ENCODE measurements at places on chromosomes 5 and 9. TPM values are rescaled to one million over a fixed set of nuclear protein-coding genes. Genes with fewer than 3 reads are reported as not detected.

GRCh38 chr5:76590027-76590426 is 33.2 kb downstream of the F2RL2 start:
- H3K27me3 ChIP-seq: no peaks in the 10 kb centered on the region
- H3K27ac ChIP-seq: no peak overlapping the region
- H3K4me1 ChIP-seq: no peaks in the 10 kb centered on the region
- no peak for DNase-seq
- H3K4me3 ChIP-seq: no peak overlapping the region
- H3K36me3 ChIP-seq: no peaks in the 10 kb centered on the region

DNA sequence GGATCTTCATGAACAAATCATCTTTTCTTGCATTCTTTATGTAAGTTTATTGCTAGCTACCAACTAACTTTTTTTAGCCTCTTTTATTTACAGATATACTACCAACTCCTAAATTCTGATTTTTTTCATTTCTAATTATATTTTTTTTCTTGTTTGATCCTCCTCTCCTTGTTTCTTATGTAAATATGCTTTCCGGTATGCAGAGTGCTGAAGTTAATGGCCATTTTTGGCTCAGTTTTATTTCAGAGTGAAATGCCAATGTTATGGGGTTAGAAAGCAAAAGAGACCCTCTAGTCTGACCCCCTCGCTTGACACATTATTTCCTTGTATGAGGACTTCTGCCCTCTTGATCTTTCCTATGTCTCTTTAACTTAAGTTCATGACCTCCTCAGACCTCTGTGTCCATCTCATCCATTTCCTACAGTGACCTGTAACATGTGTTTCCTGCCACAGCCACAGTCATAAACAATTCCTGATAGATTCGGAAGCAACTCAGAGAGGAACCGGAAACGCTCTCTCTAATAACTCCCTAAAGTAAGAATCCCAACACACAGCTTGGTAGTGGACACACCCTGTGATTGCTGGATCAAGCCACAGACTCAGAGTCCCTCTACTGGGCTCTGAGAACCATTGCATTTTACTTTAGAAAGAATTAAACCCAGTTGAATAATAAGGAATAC is 42.9 kb upstream of the AFAP1L1 start:
- H3K36me3 ChIP-seq: no peaks in the 10 kb centered on the region
- no peaks in the 10 kb centered on the region for H3K4me1 ChIP-seq
- no peak overlapping the region for H3K27ac ChIP-seq
- H3K4me3 ChIP-seq: no peak overlapping the region
- DNase-seq: peak; percentile 74

- no peak overlapping the region for H3K4me3 ChIP-seq
- peaks cover 14% of the 10 kb centered on the region for H3K4me1 ChIP-seq
- no peak for DNase-seq
- H3K27me3 ChIP-seq: no peaks in the 10 kb centered on the region
- no peak overlapping the region for H3K27ac ChIP-seq
Measured at GRCh38 chr9:116345817-116346216, 192.2 kb downstream of the PAPPA start.

NNT gene
- 27.3 TPM for total RNA-seq

GRCh38 chr9:124357721-124358361 is 57.4 kb downstream of the PSMB7 start:
- H3K27me3 ChIP-seq: no peaks in the 10 kb centered on the region
- DNase-seq: peak; percentile 66
- H3K36me3 ChIP-seq: peaks cover 6% of the 10 kb centered on the region
- H3K4me3 ChIP-seq: no peak overlapping the region

DNA sequence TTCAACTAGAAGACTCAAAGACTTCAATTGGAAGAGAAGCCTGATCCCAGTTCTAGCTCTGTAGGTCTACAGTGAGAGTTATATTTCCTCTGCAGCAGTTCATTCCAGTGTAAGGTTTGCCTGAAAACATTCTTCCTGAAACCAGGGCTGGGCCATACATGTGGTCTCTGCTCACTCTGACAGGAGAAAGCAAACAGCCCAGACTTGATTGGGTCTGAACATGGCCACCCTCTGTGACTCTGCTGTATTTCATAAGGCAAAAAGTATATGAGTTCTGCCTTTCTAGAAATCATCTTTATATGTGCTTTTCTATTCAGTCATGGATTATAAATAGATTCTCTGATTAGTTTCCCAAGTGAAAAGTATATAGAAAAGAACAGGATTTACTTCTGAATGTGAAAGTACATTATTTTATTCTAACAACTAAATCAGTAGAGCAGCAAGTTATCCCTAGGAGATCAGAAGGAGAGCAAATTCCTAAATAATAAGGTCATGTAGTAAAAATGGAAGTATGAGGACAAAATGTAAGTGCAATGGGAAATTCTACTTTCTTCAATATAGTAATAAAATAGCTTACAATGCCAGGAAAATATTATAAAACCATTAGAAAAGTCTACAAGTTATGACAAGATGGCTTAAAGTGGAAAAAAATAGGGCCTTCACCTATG is 144.3 kb downstream of the EFNA5 start:
- H3K27me3 ChIP-seq: no peaks in the 10 kb centered on the region
- no peak overlapping the region for H3K4me3 ChIP-seq

FOXE1 gene
- 0.45 TPM for total RNA-seq

DNA sequence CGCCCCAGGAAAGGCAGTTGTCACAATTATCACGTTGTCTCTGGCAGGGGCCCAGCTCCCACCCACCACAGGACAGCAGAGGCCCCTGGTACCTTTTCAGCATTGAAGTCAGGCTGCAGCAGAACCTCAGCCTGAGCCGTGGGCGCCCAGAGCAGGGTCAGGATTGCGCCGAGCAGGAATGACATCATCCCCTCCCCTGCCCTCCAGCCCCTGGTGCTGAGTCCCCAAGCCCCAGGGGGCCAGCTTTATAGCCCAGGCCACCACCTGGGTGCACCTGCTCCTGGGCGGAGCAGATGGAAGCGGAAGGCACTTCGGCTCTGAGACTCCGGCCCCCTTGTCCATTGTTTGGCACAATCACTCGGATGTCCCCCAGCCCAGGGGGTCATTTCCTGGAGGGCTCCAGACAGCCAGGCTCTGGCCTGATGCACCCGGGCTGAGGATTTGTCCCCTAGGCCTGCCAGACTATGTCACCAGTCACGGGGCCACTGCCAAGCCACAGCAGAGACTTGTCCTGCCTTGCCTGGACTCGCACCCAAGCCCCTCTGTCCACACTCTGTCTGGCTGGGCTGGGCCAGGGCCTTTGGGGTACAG is at the start of gene LCN15:
Gene LCN15, minus strand, starts transcription at position 218 of the 591 bp plus-strand sequence. Its CDS starts 30 bp downstream, at position 188.
- DNase-seq: no peak
- peak within 1 kb of the TSS; percentile 51 for H3K4me3 ChIP-seq
- H3K4me1 ChIP-seq: no peaks in the 10 kb centered on the region
- H3K27me3 ChIP-seq: no peaks in the 10 kb centered on the region

CD14 gene
- not detected for total RNA-seq

- H3K27me3 ChIP-seq: no peaks in the 10 kb centered on the region
- no peaks in the 10 kb centered on the region for H3K36me3 ChIP-seq
- DNase-seq: no peak
- H3K4me3 ChIP-seq: no peak overlapping the region
Measured at GRCh38 chr5:86686046-86686445, 68.3 kb downstream of the COX7C start.

- no peaks in the 10 kb centered on the region for H3K27me3 ChIP-seq
- DNase-seq: no peak
- H3K36me3 ChIP-seq: no peaks in the 10 kb centered on the region
- no peak overlapping the region for H3K4me3 ChIP-seq
- peak overlapping the region; percentile 83 for H3K27ac ChIP-seq
Measured at GRCh38 chr9:135888126-135888765, 19.1 kb downstream of the CAMSAP1 start.

DNA sequence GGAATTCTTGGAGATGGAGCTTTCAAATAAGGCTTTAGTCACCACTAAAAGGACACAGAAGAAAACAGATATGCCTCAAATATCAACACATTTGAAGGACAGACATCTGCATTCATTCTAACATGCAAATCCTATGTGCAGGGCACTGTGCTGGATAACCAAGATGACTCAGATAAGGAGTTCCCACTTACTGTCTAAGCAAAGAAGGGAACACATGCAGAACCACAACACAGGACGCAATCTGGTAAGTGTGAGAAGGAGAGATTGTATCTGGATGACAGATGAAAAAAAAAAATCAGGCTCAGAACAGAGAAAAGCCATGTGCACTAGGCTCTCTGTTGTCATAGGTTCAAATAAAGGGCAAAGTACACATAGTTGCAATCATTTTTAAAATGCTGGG is 42.5 kb downstream of the ELAVL2 start:
- H3K27ac ChIP-seq: no peak overlapping the region
- no peaks in the 10 kb centered on the region for H3K36me3 ChIP-seq
- no peak overlapping the region for H3K4me3 ChIP-seq
- H3K27me3 ChIP-seq: no peaks in the 10 kb centered on the region

- no peaks in the 10 kb centered on the region for H3K27me3 ChIP-seq
- no peaks in the 10 kb centered on the region for H3K36me3 ChIP-seq
- H3K27ac ChIP-seq: no peak overlapping the region
- H3K4me3 ChIP-seq: no peak overlapping the region
- H3K4me1 ChIP-seq: peaks cover 7% of the 10 kb centered on the region
- no peak for DNase-seq
Measured at GRCh38 chr9:118929287-118929686, 439.9 kb downstream of the BRINP1 start.

IFNA13 gene
- total RNA-seq: not detected

GRCh38 chr5:122315521-122315920 is 3.5 kb downstream of the SNCAIP start:
- no peak overlapping the region for H3K4me3 ChIP-seq
- H3K27ac ChIP-seq: no peak overlapping the region
- H3K4me1 ChIP-seq: peaks cover 18% of the 10 kb centered on the region

DNA sequence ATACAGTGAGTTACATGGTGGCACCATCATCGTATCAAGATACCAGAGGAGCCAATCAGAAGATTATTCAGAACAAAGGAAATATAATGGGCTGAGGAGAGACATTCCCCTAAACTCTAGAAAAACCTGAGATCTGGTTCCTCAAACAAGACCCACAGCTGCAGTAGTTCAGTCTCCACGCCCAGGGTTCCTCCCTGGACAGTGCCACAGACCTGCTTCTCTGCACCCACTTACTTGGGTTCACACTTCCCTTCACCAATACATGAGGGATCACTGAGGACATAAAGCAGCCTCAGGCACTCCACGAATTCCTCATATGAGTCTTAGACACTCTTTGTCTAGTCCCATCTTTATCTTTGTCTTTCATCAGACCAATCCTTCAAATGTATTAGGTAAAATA is 101.7 kb downstream of the APTX start:
- H3K4me1 ChIP-seq: peaks cover 5% of the 10 kb centered on the region
- DNase-seq: no peak
- H3K27me3 ChIP-seq: no peaks in the 10 kb centered on the region

GRCh38 chr9:104858271-104858670 is 69.7 kb downstream of the ABCA1 start:
- no peak for DNase-seq
- H3K36me3 ChIP-seq: no peaks in the 10 kb centered on the region
- H3K27me3 ChIP-seq: no peaks in the 10 kb centered on the region
- no peak overlapping the region for H3K27ac ChIP-seq

AGXT2 gene
- total RNA-seq: not detected

DNA sequence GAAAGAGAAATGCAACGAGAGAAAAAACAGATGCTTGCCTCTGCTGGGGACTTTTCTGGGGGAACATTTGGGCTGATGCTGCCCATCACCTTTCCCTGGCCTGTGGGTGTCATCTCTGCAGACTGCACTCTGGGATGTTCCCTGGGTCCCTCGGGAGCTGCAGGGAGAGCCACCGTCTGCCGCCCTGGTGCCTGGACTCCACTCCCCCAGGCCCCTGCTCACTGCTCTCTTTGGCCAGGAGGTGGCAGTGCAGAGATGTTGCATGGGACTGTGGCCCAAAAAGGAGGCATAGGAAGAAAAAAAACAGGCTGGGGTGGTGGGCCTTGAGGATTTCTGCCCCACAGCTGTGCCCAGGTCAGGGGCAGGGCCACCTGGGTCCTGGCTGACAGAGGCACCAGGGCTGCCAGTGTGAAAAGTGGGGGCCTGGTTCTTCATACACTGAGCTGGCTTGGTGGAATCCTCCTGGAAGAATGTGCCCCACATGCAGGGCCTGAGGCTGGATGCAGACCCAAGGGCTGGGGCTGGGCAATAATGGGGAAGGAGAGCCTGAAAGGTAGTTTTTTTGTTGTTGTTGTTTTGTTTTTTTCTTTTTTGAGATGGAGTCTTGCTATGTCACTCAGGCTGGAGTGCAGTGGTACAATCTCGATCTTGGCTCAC is 353.6 kb downstream of the SLIT3 start:
- no peaks in the 10 kb centered on the region for H3K36me3 ChIP-seq
- H3K4me3 ChIP-seq: no peak overlapping the region

FAM169A gene
- total RNA-seq: 78.7 TPM

- H3K36me3 ChIP-seq: no peaks in the 10 kb centered on the region
- no peaks in the 10 kb centered on the region for H3K27me3 ChIP-seq
- no peak overlapping the region for H3K4me3 ChIP-seq
- 0 out of 2 replicates have a peak, but pooled peaks cover 3% of the 10 kb centered on the region for H3K4me1 ChIP-seq
- DNase-seq: no peak
Measured at GRCh38 chr5:1247811-1248210, 22.6 kb downstream of the SLC6A18 start.

SHISAL2B gene
- 3.9 TPM for total RNA-seq

DNA sequence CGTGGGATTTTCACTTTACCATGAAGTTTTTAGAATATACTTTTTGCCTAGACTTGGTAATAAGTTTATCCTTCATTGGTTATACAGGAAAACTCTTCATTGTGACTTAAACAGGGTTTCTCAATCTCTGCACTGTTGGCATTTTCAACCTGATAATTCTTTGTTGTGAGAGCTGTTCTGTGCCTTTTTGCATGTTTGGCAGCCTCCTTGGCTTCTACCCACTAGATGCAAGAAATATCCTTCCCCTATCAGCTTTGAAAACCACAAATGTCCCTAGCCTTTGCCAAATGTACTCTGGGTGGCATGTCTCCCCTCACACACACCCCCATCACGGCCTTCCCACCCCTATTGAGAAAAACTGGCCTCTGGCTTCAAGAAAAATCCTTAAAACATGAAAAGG is 180.9 kb downstream of the ESM1 start:
- H3K27me3 ChIP-seq: no peaks in the 10 kb centered on the region
- no peak for DNase-seq
- no peaks in the 10 kb centered on the region for H3K4me1 ChIP-seq
- H3K36me3 ChIP-seq: no peaks in the 10 kb centered on the region

DNA sequence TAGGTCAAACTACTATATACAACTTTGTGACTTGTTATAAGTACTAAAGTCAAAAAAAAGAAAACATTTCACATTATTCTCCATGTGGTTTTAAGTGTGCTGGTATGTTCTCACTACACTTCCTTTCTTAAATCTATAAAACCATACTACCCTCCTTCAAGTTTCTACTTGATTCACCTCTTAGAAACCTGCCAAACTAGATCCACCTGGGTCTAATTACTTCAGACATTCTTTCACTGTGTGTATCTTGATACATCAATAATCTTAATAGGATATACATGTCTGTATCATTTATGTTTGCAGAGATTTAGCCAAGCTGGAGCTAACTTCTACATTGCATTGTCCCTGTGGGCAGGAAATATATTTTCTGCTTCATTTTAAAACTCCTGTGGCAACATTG is 1012.6 kb downstream of the EFNA5 start:
- no peaks in the 10 kb centered on the region for H3K27me3 ChIP-seq
- no peaks in the 10 kb centered on the region for H3K4me1 ChIP-seq
- DNase-seq: no peak
- H3K4me3 ChIP-seq: no peak overlapping the region

MACIR gene
- 26.4 TPM for total RNA-seq

BAAT gene
- total RNA-seq: 0.58 TPM

PCDHB4 gene
- total RNA-seq: 2.7 TPM

PIP5KL1 gene
- 13.4 TPM for total RNA-seq

All from GM23338 (cell line).